ENCODE measurements at places on chromosomes 12 and 14.

DNA sequence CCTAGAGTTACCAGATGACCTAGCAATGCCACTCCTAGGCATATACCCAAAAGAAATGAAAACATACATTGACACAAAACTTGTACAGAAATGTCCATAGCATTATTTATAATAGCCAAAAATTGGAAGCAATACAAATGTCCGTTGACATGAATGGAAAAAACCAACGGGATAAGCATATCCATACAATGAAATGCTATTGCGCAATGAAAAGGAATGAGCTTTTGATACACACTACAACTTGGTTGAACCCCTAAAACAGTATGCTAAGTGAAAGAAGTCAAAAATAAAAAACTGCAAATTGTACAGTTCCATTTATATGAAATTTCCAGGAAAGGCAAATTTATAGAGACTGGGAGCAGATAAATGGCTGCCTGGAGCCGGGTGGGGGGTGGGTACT lies 90.6 kb upstream of the G2E3 start:
- no peak for DNase-seq

DNA sequence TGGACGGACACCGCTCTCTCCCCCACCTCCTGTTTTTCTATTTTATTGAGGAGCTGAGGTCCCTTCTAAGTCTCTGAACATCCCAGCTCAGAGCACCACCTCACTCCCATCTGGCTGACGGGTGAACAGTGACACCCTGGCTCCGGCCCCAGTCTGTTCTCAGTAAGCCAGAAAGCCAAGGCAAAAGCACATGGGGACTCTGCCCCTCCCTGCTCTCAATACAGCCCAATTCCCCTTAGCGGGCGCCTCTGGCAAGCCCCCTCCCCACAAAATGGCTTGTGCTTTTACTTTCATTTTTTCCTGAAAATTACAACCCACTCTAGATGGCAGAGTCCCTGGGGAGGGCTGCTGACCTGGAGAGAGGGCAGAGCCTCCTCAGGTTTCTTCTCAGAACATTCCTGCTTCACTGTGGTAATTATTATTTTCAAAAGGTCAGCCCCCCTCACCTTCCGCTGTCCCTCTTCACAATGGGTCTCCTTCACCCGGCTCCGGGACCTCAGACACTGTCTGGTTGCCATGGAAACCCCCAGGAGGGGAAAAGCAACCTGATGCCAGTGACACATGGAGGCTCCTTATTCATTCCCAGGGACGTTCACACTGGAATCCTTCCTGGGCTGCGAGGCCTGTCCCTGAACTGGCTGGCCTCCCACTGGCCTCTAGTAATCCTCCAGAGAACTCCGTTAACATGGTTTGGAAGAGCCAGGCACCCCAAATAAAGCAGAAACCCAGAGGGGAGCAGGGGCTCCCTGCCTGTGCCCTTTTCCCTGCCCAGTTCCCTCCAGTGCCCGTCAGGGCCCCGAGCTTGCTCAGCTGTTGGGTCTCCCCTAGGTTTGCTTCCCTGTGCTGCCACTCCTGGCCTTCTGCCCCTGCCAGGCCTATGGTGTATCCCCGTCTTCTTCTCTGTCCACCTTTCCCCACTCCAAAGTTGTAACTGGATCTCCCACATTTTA lies 15.9 kb downstream of the COL2A1 start:
- DNase-seq: no peak

DNA sequence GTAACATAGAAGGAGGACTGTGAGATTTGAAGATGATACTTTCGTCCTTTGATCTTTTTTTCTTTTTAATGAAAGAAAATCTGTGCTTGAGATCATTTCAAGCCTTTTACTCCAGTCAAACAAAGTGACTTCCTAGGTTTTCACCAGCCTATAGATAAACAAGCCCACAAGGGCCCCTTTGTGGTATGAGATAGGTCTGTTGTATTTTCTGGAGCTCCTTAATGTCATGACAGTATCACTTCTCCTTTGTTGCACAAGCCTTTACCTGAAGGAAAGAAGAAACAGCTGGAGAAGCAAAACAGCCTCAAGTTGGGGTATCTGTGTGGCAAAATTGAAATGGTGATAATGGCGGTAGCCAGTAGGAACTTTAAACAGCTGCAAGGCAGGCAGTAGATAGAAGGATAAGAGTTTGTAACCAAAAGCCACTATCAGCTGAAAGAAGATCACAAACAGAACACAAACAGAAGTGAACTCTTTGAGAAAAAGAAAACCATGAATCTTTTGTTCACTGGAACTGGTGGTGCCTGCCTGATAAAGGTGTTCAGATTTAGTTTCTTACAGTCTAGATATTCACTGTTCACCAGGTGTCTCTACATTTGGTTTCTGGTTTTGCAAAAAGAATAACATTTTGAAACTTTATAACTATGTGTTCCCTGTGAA lies 96.8 kb downstream of the LGR5 start:
- no peak for DNase-seq

GRCh38 chr14:90053044-90053443 lies 8.8 kb upstream of the KCNK13 start:
- DNase-seq: no peak

- DNase-seq: no peak
Observed at GRCh38 chr14:54690887-54691286, 124.0 kb downstream of the SAMD4A start.

DNA sequence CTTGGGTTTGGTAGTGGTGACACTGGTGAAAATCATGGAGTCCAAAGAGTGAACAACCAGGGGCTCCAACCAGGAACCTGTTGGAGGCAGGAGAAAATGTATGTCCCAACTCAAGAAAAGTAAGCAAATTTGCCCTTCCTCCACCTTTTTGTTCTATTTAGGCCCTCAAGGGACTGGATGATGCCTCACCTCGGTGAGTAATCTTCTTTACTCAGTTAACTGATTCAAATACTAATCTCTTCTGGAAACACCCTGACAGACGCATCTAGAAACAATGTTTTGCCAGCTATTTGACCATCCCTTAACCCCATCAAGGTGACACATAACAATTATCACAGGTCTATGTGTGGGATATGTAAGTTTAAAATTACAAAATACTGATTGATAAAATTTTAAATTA lies 272.4 kb upstream of the FOXG1 start:
- DNase-seq: no peak

DNA sequence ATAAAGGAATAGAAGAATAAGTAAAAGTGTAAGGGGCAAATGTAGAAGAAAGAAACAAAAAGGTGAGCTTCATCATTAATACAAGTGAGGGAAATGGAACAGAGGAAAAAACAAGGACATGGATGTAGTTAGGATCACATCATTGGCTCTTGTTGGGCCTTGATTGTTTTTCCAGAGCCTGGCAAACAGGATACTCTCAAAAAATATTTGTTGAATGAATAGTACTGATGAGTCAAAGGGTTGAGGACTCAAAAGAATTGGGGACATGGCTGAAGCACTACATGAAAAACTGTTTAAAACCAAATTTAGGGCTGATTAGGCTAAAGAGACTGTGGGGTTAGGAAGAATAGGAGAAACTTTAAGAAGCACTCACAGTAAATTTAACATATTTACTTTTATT lies 11.4 kb upstream of the SRP54 start:
- no peak for DNase-seq

DNA sequence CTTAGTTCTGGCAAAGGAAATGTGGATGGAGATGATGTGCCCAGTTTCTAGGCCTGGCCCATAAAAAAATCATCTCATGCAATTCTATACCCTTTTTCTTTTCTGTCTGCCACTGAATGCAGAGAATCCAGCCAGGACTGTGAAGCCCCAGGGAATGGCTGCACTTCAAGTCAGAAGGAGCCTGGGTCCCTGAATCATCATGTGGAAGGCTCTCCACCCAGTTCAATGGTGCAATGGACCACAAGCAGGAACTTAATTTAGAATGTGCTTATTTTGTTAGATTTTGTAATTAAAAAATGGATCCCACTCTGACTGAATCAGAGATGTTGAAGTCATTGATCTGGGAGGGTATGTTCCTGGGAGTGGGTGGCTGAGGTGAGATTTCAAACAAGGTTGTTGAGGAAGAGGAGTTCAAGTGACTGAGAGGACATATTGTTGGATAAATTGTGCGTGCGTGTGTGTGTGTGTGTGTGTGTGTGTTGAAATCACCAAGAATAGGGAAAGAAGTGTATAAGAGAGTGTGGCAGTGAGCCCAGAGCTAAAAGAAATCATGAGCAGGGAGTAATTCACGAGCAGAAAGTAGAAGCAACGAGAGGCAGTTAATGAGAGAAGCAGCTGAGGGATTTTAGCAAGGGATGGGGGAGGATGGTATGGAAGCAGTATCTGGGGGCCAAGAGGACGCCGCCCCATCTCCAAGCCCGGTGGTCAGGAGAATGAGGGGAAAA lies 125.4 kb downstream of the TMX1 start:
- no peak for DNase-seq

DNA sequence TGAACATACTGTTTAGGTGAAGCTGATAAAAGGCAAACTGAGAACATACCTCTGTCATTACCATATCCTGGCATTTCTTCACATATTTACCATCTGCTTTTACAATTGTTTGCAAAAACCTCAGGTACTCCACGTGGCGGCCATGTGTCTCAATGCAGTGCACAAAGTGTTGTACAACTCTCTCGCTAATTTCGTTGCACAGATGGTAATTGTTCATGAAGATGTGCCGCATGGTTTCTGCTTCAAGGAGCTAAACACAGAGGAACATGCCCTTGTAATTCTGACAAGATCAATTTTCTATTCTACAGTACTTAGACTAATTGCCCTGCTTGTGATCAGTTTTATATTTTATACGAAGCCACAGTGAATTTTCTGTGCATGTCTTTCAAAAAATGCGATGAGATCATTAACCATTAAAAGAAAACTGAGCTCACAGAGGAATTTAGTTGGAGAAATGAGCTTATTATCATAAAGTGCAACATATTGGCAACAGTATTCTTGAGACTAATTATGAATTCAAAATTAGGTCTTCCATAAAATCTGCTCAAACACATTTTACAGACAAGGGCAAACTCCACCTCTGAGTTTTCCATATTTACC lies 233.8 kb downstream of the ITPR2 start:
- DNase-seq: peak; percentile 13

DNA sequence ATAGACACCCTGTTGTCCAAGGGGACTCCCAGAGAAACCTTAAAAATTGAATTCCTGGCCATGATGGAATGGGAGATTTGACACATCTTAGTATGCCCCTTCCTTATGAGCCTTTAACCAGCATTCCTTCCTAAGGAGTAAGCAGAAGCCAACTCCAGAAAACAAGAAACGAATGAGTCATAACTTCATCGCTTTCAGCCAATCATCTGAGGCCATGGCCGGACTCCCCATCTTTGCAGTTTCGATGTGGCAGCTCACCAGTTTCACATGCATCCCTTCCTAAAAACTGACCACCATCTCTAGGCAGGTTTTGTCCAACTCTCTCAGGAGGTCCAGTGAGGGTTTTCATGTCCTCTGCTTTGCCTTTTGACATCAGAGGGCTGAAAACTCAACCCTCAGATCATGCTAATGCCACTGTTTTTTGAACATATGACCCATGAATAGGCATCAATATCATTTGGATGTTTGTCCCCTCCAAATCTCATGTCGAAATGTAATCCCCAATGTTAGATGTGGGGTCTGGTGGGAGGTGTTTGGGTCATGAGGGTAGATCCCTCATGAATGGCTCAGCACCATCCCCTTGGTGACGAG lies 19.9 kb downstream of the DAAM1 start:
- no peak for DNase-seq

DNA sequence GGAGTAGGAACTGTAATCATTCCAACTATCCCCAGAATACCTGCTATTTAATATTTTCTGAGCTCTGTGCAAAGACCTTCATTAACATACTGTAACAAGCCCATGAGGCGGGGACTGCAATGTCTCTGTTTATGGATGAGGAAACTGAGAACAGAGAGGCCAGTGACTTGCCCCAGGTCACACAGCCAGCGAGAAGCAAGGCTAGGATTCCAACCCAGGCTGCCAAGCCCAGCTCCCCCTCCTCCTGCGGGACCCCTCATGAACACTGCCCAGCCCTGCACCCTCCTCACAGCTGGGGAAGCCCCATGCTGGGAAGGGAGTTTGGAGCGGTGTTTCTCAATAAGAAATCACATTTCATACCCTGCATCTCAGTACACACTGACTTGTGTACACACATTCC lies 10.9 kb downstream of the HVCN1 start:
- no peak for DNase-seq

DNA sequence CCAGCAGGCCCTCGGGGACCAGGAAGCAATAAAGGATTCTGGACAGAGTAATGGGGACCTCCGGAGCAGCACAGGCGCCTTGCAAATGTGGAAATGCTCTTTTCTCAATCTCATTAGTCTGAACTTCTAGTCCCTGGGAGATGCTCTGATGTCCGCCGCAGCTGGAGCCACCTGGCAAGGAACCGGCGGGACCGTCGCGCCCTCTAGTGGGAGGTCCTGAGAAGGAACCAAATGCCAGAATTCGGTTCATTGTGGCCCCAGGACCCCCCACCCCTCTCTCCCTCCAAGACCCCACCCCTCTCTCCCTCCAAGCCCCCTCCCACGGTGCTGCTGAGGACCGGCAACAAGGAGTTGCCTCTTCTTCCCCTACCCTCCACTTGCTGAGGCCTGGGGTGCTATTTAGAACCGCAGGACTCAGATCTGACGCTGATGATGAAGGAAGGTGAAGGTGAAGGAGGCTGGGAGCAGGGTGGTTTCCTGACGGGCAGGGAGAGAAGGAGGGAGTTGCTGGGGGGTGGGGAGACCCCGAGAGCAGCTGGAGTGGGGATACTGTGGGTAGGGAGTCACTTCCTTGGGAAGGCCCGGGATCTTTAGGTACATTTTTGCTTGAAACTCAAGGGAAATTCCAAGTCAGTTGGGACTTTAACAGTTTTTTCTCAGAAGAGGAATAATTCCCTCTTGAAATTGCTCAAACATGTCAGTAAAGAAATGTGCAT lies 42.5 kb downstream of the SMIM41 start:
- no peak for DNase-seq

GRCh38 chr12:88453323-88453722 lies 126.9 kb downstream of the KITLG start:
- no peak for DNase-seq

DNA sequence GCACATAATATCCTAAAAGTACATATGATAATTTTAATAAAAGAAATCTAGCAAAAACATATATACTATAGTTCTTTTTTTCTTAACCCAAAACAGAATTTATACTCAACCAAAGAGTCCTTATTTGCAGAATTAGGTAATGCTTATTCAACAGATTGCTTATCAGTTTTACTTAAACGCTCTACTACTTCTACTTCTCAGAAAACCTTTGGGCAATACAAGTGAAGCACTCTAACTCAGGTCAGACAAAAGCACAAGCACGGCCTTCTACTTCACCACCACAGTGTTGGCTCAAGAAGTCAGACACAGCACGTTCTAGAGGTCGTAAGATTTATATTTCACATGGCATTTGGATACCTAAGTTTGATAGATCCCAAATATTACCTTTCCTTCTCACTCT lies 29.2 kb downstream of the DICER1 start:
- no peak for DNase-seq

GRCh38 chr12:49672301-49673217 lies 34.6 kb downstream of the FMNL3 start:
- no peak for DNase-seq

DNA sequence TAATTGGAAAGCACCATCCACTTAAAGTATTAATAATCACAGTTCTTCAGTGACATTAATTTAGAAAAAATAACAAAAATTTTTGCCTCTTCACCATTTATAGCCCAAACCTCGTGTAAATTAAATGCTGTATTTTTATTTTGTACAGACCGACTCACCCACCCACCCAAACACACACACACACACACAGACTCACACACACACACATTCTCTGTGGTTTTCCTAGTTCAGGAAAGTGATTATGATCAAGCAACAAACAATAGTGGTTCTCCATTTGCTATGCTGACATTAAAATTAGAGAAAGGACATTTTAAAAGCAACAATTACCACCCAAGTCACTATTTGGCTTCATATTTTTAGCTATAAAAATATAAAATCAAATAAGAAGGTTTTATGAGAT lies 112.5 kb upstream of the FLRT2 start:
- DNase-seq: no peak

Data from NCI-H446 (cell line).